NCI-H187 (cell line): ENCODE measurements at places on chromosomes 7 and 10.

- DNase-seq = no peak
Measured at GRCh38 chr7:157310676-157311185, 26.1 kb upstream of the DNAJB6 start.

GRCh38 chr7:101856473-101857357 lies 39.3 kb downstream of the CUX1 start:
- peak; percentile 73 for DNase-seq

DNA sequence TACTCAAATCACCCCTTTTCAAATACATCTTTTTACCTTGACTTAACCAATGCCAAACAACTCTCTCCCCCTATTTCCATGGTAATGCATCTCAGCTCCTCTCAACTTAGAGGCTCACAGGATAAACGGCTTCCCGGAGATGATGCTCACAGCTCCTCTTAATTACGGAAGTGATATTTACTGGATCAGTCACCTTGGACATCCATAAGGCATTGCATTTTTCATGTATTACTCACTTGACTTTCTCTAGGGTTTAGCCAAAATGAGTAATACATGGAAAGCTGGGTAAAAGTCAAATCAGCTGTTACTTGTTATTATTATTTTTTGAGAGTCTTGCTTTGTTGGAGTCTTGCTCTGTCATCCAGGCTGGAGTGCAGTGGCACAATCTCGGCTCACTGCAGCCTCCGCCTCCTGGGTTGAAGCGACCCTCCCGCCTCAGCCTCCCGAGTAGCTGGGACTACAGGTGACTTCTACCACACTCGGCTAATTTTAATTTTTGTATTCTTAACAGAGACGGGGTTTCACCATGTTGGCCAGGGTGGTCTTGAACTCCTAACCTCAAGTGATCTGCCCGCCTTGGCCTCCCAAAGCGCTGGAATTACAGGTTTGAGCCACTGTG lies 73.3 kb upstream of the RHEB start:
- no peak for DNase-seq

DNA sequence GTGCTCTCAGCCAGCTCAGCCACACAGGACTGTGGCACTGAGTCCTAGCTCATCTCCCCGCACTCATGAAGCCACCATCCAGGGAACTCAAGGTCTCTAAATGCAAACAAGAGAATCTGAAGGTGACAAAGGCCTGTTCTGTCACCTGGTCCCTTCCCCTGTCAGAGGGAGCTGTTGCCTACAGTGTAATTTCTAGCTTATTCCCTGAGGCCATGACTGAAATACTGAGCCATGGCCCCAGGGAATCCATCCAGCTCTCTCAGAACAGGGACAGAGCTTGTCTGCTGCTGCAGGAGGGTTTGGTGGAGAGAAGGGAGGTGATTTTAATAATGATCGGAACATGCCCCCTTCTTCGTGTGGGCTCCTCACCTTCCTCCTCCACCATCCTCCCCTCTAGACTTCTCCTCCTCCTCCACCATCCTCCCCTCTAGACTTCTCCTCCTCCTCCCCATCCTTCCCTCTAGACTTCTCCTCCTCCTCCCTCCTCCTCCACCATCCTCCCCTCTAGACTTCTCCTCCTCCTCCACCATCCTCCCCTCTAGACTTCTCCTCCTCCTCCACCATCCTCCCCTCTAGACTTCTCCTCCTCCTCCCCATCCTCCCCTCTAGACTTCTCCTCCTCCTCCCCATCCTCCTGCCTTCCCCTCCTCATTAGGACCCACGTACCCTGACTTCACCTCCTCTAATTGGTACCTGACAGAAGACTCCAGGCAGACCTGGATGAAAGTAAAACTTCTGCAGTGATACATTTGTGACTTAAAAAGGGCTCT lies 338.0 kb upstream of the MKI67 start:
- peak; percentile 30 for DNase-seq

DNA sequence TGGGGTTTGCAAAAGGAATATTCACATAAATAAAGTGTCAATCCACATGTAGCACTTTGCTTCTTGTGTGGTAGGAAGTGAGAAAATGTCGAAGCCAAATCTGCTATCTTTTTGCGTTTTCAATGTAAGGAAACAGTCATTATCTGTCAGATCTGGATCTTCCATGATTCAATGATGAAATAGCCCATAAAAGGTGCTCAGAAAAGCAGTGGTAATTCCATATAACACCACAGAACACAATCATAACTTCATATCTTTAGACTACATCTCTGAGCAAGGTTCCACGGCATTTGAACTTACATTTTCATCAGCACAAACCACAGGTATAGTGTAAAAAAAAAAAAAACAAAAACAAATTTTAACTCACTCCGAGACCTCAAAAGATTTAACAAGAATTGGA lies 39.9 kb upstream of the EGR2 start:
- DNase-seq = no peak

DNA sequence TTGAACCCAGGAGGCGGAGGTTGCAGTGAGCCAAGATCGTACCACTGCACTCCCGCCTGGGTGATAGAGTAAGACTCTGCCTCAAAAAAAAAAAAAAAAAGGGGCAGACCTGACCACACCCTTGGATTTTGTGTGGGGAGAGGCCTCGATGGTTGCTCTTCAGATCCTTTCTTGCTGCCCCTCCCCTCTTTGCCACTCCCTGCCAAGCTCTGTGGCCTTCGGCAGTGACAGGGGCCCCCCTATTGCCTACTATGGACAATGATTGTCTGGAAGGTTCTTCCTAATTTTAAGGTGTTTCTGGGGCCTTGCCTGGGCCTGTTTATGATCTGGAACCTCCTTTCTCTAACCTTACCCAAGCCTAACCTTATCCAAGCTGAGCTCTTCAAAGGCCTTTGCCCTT lies 795 bp downstream of the PRF1 start:
- no peak for DNase-seq

DNA sequence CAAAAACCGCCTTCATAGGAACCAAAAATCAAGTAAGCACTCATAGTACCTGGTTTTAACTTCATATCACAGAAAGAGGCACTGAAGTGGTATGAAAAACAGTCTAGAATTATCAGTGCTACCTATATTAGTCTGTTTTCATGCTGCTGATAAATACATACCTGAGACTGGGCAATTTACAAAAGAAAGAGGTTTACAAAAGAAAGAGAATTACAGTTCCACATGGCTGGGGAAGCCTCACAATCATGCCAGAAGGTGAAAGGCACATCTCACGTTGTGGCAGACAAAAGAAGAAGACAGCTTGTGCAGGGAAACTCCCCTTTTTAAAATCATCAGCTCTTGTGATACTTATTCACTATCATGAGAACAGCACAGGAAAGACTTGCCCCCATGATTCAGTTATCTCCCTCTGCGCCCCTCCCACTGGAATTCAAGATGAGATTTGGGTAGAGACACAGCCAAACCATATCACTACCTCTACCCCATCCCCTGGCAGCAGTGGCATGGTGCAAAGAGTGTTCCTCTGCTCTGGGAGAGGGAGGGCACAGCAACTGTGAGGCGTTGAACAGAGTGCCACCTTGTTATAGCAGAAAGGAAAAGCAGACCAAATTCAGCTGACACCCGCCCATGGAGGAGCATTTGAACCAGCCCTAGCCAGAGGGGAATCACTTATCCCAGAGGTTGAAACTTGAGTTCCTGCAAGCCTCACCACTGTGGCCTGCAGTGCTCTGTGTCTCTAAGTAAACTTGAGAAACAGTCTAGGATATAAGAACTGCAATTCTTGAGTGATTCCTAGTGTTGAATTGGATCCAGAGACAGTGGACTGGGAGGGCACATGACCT lies 61.9 kb upstream of the PTPRZ1 start:
- DNase-seq = no peak

- no peak for DNase-seq
Measured at GRCh38 chr10:50510517-50511473, 113.0 kb downstream of the SGMS1 start.

DNA sequence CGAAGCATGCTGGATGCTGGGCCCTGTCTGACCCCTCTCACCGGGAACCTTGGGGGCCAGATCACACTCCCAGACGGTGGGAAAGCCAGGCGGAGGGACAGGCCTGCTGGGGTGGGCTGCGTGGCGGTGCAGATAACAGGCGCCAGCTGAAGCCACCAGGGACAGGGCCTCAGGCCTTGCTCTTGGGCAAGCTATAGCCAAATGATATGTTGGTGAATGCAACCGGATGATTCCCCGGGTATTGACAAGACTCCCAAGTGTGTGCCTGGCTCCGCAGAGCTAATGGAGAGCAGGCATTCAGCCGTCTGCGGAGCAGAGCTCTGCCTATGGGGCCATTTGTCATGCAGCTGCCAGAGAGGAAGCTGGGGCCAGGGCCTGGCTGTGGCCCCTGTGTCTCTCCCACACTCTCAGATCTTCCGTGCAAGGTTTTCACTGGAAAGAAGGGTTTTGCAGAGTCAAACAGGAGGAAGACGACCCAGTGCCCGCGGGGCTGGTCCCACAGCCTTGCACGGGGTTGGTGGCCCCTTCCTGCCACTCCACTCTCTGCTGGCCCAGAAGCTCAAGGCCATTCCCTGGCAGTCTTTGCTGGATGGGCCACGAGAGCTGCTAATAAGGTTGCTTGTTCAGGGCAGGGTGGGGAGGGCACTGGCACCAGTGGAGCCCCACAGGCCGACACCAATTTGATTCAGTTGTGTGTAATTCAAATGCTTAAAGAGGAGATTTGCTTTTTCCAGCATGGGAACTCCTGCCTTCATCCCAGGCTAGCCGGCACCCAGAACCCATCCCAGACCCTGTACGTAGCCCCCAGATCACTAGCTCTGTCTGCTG lies 91.8 kb downstream of the PRKAG2 start:
- DNase-seq = no peak

GRCh38 chr7:117572856-117573620 lies 93.2 kb downstream of the CFTR start:
- no peak for DNase-seq

GRCh38 chr10:119333146-119333792 lies 125.9 kb downstream of the GRK5 start:
- no peak for DNase-seq

DNA sequence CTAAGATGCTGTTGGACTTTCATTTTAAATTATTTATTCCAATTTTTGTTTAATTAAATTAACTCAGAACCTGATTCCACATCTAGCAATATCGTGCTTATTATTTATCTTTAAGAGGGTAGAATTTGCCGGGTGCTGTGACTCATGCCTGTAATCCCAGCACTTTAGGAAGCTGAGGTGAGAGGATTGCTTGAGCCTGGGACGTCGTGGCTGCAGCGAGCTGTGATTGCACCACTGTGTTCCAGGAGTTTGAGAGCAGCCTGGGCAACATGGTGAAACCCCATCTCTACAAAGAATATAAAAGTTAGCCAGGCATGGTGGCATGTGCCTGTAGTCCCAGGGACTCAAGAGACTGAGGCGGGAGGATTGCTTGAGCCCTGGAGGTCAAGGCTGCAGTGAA lies 47.8 kb downstream of the ZFAND4 start:
- DNase-seq = no peak

DNA sequence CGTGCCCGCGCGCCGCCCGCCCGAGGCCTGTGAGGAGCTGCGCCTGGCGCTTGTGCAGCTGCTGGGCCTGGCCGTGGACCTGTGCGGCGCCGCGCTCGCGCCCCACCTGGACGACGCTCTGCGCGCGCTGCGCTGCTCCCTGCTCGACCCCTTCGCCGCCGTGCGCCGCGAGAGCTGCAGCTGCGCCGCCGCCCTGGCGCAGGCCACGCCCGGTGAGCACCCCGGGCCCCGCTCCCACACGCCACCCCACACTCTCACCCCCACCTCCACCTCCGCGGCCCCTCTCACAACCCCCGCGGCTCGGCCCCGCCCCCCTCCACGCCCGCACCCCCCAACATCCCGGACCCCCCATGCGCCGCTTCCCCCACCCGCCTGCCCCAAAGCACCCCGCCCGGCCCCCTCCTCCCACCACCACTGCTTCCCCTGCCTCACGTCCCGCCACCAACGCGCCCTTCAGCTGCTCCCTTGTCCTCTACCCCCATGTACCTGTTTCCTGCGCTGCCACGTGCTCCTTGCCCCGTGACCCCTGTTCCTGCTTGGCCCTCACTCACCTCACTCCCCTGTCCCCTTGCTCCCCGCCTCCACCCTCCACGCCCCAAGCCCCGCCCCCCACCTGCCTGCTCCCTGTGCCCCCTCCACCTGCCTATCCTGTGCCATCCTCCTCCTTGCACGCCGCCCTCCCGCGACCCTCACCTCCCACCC lies at the start of gene PRKAR1B:
Gene PRKAR1B, minus strand, starts transcription at position 178 of the 702 bp plus-strand sequence. CDS start 15,776 bp downstream, outside the sequence.
- no peak for DNase-seq

- no peak for DNase-seq
Measured at GRCh38 chr7:106279425-106280197, 5.2 kb downstream of the NAMPT start.

- DNase-seq = no peak
Measured at GRCh38 chr10:12444981-12445700, 95.8 kb downstream of the CAMK1D start.

DNA sequence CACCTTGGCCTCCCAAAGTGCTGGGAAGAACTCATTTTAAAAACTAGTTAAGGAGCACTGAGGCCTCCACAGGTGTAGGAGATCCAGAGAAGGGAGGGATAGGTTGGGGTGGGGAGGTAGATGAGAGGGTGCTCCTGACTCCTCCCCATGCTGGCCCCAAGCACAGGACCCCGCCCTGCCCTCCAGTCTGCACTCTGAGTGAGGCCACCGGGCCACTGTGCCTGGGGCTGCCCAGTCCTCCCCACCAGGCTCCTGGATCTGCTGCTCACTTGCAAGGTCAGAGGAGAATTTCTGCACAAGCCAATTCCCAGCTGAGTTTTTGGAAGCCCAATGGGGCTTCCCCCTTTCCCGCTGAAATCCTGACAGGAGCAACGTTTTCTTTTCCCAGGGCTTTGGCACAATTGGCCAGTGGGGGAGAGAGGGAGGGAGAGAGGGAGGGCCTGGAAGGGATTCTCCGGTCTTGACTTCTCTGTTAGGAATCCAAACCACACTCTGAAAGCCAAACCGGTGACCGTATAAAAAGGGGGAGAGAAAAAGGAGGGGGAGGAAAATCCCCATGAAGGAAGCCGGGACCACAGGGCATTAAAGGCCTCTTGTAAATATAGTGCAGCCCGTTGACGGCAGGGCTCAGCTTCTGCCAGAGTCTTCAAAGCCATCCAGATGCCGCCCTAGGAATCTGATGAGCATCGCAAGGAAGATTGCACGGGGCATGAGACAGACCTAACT lies 116.2 kb downstream of the SH3PXD2A start:
- DNase-seq = no peak

DNA sequence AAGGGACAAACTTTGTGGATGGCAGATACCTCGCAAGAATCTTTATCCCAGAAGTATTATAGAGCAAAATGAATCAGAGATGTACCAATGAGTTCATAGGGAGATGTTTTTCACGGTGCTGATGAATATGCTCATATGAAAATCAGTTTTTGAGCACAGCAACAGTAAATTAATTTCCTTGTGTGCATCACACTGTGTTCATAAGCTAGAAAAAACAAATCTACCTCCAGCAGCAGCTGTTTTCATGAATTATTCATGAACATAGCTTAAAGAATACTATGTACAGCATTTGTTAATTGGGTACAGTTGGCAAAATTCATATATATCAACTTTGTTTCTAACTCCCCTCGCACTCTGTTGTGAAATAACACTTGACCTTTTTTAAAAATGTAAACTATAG lies 809.8 kb downstream of the GRM8 start:
- DNase-seq = no peak

GRCh38 chr7:69603351-69603750 lies 5.1 kb downstream of the AUTS2 start:
- no peak for DNase-seq

GRCh38 chr7:7829667-7830066 lies 111.3 kb upstream of the RPA3 start:
- DNase-seq = no peak

- DNase-seq = no peak
Measured at GRCh38 chr7:156117542-156118247, 305.4 kb upstream of the SHH start.

- DNase-seq = no peak
Measured at GRCh38 chr10:125057158-125058001, 103.0 kb downstream of the CTBP2 start.
